ENCODE measurements at places on chromosomes 11 and 22.

DNA sequence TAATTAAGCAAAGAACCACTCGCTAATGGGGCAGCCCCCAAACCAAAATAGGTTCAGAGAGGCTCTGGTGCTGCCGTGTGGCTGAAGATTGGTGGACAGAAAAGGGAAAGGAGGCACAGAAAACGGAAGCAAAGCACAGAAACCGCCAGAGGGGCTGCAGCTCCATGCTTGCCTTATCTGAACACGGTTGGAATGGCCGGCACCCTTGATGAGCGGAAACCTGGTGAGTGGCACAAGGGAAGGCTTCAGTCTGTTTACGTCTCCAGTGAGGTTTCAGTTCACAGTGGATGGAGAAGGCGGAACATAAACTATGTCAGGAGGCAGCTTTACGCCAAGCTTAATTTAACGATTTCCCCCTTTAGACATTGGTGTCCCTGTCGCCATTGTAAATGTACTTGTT, 5.2 kb upstream of the PRR33 start:
- H3K4me3 ChIP-seq: no peak overlapping the region
- no peak overlapping the region for H3K27ac ChIP-seq
- H3K4me1 ChIP-seq: no peaks in the 10 kb centered on the region
- no peaks in the 10 kb centered on the region for H3K36me3 ChIP-seq

DNA sequence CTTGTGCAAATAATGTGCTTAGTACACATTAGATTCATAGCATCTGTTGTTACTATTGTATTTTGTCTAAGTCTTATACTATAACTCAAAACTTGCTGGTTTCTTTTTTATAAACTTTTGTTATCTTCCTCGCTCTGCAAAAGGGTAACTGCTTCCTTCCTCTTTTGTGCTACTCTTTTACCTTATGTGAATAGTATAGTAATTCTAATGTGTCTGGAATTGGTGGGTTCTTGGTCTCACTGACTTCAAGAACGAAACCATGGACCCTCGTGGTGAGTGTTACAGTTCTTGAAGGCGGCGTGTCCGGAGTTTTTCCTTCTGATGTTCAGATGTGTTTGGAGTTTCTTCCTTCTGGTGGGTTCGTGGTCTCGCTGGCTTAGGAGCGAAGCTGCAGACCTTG, 563.1 kb upstream of the LUZP2 start:
- H3K27ac ChIP-seq: no peak overlapping the region
- DNase-seq: no peak
- H3K36me3 ChIP-seq: no peaks in the 10 kb centered on the region

DNA sequence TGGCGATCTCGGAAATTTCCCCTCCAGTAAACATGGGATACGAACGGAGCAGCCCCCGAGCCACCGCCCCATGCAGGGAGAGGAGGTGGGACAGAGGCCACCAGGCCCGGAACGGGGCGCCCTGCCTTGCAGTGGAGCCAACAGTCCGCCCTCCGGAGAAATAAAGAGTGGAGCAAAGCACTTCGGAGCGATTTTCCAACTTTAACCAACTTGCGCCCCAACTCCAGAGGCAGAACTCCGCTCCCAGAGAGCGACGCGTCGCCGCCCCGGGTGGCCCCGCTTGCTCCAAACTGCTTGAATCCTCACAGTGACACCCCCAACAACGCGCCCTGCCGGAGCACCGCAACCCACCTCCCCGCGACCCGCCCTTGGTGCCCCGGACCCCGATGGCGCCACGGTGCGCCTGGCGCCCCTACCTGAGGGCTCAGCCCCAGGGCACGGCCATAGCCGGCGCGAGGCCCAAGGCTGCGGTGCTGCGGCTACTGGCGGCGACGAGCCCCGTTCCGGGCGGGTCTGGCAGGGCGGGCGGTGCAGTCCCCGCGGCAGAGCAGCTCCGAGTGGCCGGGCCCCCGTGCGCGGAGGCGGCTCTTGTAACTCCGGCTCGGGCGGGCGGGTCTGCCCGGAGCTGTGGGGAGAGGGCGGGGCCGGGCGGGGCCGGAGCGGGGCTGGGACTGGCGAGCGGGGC, at the start of gene AHNAK:
TSS of gene AHNAK (minus strand) at position 563 of the 685 bp plus-strand sequence. CDS start 10,708 bp downstream, outside the sequence.
- H3K36me3 ChIP-seq: no peaks in the 10 kb centered on the region
- H3K27ac ChIP-seq: peak within 1 kb of the TSS; percentile 88
- H3K4me1 ChIP-seq: peaks cover 62% of the 10 kb centered on the region
- H3K4me3 ChIP-seq: peak within 1 kb of the TSS; percentile 86

GRCh38 chr11:34646431-34646830, 25.5 kb downstream of the EHF start:
- no peak overlapping the region for H3K27ac ChIP-seq
- no peaks in the 10 kb centered on the region for H3K27me3 ChIP-seq
- H3K4me1 ChIP-seq: peaks cover 8% of the 10 kb centered on the region
- H3K4me3 ChIP-seq: no peak overlapping the region
- H3K36me3 ChIP-seq: no peaks in the 10 kb centered on the region

- no peak for DNase-seq
- H3K27me3 ChIP-seq: no peaks in the 10 kb centered on the region
- H3K4me3 ChIP-seq: no peak overlapping the region
These were observed 53.4 kb downstream of the LIF start for GRCh38 chr22:30193031-30193775.
